Stimulated activated CD4-positive, alpha-beta T cell treated with anti-CD3 and anti-CD28 coated beads, Interleukin-4, amount 100 ng/mL, for 24 hours (primary cell): ENCODE measurements at places on chromosomes 6 and 20.

DNA sequence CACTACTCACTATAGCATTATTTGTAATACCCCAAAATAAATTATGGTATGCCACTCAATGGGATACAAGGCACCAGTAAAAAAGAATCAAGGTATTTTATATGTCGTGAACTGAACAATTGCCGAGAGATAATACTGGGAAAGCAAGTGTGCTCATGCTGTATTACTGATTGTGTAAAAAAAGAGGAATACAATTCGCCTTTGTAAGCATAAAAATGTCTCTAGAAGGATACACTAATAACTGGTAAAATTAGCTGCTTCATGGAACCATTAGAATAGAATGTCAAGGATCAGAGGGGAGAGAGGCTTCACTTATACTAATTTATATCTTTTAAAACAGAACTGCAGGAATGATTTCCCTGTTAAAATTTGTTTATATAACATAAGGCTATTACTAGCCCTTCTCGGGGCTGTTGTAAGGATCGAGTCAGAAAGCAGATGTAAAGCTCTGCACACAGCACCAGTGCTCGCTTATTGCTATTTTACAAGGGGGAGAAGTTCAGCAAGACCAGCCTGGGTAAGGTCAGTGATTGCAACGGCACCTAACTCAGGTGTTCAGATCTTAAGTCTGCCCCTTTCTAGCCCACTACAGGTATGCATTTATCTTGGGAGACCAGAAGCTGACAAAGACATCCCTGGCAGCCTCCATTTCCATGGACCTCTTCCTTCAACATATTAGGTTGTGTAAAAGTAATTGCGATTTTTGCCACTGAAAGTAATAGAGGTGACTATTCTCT, 61.6 kb downstream of the MYH7B start:
- DNase-seq, result no peak

DNA sequence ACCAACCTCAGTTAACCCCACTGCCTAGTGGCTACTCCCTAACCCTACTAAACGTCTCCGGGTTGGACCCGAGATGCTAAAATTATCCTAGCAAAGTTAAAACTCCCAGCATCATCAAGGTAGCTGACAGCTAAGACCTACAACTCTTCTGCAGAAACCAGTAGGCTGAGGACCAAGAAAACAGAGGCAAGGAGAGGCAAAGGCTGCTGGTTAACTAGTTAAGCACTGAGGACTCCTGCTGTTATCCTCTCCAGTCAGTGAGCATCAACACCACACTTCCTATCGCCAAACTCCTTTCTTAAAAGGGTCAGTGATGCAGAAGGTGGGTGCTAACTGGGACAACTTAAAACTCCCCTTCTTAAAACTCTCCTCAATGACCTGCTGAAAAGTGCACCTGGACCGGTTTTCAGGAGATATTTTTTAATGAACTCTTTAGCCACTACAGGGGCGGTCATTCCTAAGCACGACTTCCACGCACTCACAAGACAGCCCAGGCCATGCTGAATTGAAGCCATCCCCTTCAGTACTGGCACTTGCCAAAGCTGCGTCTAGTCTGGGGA, 1.7 kb downstream of the TRERF1 start:
- no peak for DNase-seq

GRCh38 chr20:6683021-6683977, 84.2 kb upstream of the BMP2 start:
- no peak for DNase-seq

GRCh38 chr6:41705996-41706835, 29.2 kb downstream of the TFEB start:
- peak; percentile 77 for DNase-seq

- no peak for DNase-seq
Observed at GRCh38 chr6:161198783-161199460, 74.9 kb downstream of the AGPAT4 start.

GRCh38 chr6:133503336-133503729, 262.2 kb downstream of the EYA4 start:
- no peak for DNase-seq
